Stimulated activated CD8-positive, alpha-beta memory T cell treated with anti-CD3 and anti-CD28 coated beads, Interleukin-4, amount 100 ng/mL, for 24 hours (primary cell): ENCODE measurements at places on chromosomes 13 and 19.

- no peak for DNase-seq
These were observed 4.1 kb upstream of the CNOT3 start for GRCh38 chr19:54133312-54133956.

- DNase-seq = no peak
These were observed 23.0 kb downstream of the ZNF568 start for GRCh38 chr19:36939153-36939552.

- DNase-seq = no peak
These were observed 10.8 kb downstream of the CLN5 start for GRCh38 chr13:77002590-77003190.

DNA sequence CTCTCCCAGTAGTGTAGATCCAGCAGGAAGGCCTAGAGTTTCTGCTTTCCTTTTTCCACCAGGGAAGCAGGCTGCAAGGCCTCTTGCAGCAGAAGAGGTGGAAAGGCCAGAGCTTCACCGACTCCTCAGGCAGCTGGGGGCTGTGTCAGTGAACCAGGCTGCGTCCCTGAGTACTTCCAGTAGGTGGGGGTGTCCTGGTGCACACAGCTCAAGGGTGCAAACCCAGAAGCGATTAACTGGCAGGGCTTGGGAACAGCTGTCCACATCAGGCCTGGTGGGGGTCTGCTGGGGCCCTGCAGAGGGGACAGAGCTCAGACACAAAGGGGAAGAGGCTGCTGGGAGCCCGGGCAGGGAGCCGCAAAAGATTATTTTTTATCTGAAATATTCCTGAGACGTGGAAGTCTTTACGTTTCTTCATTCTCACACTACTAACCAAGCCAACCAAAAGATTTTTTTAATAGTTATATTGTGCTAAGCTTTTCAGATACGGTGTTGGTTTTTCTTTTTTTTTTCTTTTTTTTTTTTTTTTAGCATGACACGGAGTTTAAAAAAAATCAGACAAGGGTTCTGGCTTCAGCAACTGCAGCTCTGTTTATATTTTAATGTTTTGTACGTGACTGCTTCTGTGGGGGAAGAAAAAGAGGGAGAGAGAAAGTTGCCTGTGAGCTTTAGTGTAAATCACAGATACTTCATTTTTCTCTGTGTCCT lies 11.0 kb downstream of the TSHZ3 start:
- no peak for DNase-seq

- DNase-seq = no peak
These were observed 220.5 kb downstream of the RBM26 start for GRCh38 chr13:79185580-79185979.

GRCh38 chr13:78020861-78021260 lies 102.2 kb upstream of the EDNRB start:
- DNase-seq = no peak

- DNase-seq = no peak
These were observed 6.8 kb downstream of the ANO8 start for GRCh38 chr19:17327654-17328516.

- peak; percentile 56 for DNase-seq
These were observed 61.4 kb downstream of the RFX2 start for GRCh38 chr19:6048793-6049405.

DNA sequence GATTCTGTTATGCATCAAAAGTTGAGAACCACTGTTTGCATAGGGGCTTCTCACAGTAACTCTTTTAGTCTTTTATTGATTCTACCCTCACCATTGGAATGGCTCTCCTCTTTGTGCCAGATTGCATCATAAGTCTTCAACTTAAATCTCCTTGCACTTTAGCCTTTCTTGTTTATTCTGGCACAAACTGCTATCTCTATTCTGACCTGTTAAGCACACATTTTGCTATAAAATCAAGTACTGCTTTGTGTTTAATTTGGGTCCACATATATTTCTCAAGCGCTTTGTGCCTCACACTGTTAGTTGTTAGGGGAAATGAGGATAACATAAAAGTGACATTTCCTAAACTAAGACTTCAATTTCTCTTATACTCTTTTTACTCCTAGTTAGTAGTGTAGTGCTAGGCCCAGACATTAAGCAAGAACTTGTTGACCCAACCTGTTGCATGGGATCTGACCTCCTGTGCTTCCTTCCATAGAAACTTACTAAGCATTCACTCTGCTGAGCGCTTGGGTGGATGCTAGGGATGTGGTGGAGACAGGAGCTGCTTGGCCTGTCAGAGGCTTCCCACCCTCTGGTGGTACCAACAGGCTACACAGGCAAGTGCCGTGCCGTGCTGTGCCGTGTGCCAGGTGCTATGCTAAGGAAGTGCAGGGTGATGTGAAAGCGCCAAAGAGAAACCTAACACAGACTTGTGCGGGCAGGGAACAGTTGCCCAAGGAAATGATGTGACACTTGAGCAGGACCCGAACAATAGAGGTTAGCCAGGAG lies 1.2 kb downstream of the UTP14C start:
- DNase-seq = no peak

DNA sequence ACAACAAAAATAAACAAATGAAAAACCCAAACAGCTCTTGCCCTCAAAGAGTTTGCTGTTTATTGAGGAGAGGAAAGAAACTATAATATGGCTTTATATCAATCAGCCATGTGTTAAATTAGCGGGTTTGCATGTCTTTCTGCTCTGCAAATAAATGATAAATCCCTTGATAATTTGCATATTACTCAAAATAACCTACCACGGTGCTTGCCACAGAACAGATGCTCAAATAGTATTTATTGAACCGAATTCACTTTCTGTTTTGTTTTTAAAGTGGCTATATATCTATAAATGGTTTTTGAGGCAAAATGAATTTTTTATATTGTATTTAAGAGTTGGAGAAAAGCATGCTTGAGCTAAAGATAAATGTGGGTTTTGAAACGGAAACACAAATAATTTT lies 428.1 kb downstream of the ITGBL1 start:
- DNase-seq = no peak

DNA sequence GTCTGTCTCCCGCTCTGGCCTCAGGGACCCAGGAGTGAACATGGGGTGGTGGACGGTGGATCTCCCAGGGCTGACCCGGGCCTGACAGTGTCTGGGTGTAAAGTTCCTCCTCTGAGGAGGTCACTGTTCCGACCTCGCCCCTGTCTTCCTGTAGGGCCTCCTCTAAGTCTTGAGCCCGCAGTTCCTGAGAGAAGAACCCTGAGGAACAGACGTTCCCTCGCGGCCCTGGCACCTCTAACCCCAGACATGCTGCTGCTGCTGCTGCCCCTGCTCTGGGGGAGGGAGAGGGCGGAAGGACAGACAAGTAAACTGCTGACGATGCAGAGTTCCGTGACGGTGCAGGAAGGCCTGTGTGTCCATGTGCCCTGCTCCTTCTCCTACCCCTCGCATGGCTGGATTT lies at the start of gene SIGLEC9:
Gene SIGLEC9 (plus strand): TSS at position 178 of the 400 bp plus-strand sequence. CDS start 69 bp downstream, at position 247.
- no peak for DNase-seq
